Daoy (cell line): ENCODE measurements at places on chromosomes 5 and 9. TPM values are rescaled to one million over a fixed set of nuclear protein-coding genes. Genes with fewer than 3 reads are reported as not detected.

The ARHGEF37 gene
- 0.69 and 0.80 TPM in 2 replicates for total RNA-seq

The CCIN gene
- total RNA-seq: 0.74 TPM in 1 of 2 replicates, not detected in the other

The CDH9 gene
- total RNA-seq: not detected in 2 replicates

The SERF1B gene
- total RNA-seq: 45.0 and 53.6 TPM in 2 replicates

The SVEP1 gene
- 0.86 and 1.3 TPM in 2 replicates for total RNA-seq

The BARHL1 gene
- total RNA-seq: not detected in 2 replicates

The ST8SIA4 gene
- 0.09 and 2.1 TPM in 2 replicates for total RNA-seq

The SOHLH1 gene
- total RNA-seq: 0.18 TPM in 1 of 2 replicates, not detected in the other

The DPH7 gene
- total RNA-seq: 56.5 and 61.9 TPM in 2 replicates

The C6 gene
- total RNA-seq: not detected in 2 replicates

The WDR70 gene
- 39.4 and 65.7 TPM in 2 replicates for total RNA-seq

The C5orf24 gene
- total RNA-seq: 27.7 and 35.0 TPM in 2 replicates

The NR2F1-AS1 gene
- 6.1 and 10.5 TPM in 2 replicates for total RNA-seq

The NDUFS4 gene
- 218 and 261 TPM in 2 replicates for total RNA-seq
